ENCODE measurements at places on chromosomes 1 and 21.
A peak's percentile ranks its signal among the peaks of the same experiment; 100 is the strongest.

DNA sequence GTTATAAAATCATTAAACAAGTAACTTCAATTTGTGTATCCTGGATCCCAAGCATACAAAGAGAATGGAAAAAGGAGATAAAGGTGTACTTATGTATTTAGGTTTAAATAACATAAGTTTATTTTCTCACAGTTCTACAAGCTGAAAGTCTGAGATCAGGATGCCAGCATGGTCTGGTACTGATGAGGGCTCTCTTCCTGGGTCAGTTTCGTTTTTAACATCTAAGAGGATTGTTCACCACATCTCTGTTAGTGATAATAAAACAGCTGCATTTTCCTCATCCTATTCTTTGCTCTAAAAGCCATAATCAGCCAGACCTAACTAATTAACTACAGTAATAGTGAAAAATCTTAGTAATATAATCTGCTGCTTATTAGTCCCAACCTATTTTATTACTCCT is 5.2 kb downstream of the EGLN1 start:
- no peak for DNase-seq

DNA sequence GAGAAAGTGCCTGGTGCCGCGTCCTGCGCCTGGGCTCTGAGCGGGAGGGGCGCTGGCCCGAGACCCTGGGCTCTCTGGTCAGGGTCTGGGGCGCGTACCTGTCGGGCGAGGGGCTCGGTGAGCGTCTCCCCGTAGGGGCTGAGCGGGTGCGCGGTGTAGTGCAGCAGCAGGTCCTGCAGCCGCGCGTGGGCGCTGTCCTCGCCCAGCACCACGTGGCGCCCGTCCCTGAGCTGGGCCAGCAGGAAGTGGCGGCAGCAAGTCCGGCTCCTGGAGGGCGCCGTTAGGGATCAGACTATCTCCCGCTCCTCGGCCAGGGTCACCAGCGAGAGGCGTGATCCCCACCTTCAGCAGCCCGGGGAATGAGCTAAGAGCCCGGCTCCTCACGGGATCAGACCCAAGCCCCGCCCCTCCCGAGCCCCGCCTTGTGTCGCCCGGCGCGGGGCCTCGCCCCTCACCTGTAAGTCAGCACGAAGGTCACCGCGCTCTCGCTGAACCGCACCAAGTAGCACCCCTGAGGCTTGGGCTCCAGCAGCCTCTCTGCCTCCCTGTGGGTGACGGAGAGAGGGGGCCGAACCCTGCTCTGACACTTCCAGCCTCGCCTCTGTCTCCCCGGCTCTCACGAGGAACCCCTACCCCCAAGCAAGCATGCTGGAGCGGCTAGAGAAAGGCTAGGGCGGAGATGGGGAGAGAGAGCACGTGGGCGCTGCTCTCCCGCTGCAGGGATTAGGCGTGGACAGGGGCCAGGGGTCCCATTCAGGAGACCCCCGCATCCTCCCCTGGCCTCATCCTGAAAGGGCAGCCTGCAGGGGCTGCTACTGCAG is 2.7 kb downstream of the SH2D2A start:
- DNase-seq: peak; percentile 79

- peak; percentile 90 for DNase-seq
Observed at GRCh38 chr1:160607011-160607671, 27.8 kb upstream of the CD84 start.

- no peak for DNase-seq
Observed at GRCh38 chr21:18157406-18157805, 87.2 kb upstream of the CHODL start.

- DNase-seq: no peak
Observed at GRCh38 chr1:183291216-183291762, 105.2 kb downstream of the LAMC2 start.

DNA sequence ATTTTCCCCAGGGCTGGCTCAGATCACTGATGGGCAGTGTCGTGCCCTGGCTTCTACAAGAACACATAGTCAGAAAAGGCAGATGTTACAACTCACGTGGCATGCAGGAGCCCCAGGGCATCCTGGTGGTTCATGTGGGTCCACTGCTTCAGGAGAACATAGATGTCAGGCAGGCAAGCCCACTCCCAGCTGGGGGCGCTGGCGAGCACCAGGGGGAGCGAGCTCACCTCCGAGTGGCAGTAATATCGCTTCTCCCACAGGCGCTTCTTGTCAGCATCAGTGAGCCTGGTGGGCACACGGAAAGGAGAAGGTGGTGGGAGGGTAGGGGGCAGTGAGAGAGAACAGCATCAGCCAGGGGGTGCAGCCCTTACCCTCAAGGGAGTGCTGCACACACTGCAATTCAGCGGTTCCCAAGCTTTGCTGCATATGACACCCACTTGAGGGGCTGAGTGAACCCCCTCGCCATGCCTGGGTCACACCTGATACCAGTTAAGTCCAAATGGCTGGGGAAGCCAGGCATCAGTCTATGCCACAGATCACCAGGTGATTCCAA is 34.3 kb upstream of the PPP1R15B start:
- peak; percentile 29 for DNase-seq

GRCh38 chr1:239717097-239717917 is 330.9 kb downstream of the CHRM3 start:
- no peak for DNase-seq

GRCh38 chr1:213136190-213136917 is 85.3 kb downstream of the RPS6KC1 start:
- DNase-seq: no peak

DNA sequence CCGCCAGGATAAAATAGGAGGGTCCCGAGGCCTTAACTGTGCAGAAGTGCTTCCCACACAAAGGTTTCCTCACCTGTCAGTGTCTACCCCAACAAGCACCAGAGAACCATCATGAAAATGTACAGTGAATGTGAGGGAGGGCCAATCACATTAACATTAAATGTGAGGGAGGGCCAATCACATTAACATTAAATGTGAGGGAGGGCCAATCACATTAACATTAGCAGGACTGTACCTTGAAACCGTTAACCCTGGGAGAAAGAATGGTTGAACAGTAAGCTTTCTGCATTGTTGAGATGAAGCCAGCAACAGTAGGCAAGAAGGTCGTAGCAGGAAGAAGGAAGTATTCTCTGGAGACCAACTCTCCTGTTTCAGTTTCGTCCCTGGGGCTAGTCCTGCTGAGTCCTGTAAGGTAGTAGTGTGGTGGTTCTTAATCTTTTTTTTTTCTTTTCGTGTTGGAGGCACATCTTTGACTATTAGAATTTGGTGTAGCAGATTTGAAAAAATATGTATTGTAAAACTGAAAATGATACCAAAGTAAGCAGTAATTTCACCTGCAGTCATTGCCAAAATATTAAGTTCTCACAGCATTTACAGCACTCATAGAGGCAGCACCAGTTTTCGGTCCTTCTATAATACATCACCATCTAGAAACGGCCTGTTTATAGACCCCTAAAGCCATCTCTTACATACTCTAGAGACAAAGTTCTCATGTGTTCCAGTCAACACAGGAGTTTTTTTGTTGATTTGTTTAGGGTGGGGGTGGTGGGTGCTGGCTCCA is 98.6 kb upstream of the PPP2R5A start:
- DNase-seq: peak; percentile 43

DNA sequence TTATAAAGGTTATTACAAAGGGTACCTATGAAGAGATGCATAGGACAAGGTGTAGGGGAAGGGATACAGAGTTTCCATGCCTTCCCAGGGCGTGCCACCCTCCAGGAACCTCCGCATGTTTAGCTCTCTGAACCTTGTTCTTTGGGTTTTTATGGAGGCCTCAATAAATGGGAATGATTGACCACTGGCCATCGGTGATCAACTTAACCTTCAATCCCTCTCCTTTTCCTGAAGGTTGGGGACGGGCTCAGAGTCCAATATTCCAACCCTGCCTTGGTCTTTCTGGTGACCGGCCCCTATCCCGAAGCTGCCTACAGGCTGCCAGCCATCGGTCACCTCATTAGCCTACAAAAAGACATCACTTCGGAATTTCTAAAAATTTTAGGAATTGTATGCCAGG is 11.7 kb downstream of the CD244 start:
- no peak for DNase-seq

GRCh38 chr1:101004670-101005069 is 20.9 kb downstream of the DPH5 start:
- peak; percentile 41 for DNase-seq

DNA sequence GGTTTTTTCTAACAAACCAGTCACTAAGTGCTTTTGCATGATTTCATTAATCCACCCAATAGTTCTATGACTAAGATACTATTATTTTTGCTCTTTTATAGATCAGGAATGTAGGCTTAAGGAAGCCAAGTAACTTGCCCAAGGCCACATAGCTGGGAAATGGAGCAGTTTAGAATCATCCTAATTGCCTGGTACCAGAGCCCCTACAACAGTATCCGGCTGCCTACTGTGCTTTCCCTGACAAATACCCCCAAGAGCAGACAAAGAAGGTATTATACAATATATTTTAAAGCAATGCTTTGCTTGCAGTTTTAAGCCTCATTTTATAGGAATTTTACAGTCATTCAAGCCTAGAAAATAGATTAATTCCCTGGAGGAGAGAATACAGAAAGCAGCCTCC is 45.5 kb upstream of the RASAL2 start:
- no peak for DNase-seq

DNA sequence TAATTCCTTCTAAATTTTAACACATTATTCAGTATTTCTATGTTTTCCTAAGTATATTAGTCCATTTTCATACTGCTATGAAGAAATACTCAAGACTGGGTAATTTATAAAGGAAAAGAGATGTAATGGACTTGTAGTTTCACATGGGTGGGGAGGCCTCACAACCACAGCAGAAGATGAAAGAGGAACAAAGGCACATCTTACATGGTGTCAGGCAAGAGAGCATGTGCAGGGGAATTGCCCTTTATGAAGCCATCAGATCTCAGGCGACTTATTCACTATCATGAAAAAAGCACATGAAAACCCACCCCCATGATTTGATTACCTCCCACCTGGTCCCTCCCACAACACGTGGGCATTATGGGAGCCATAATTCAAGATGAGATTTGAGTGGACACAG is 15.6 kb downstream of the GBP5 start:
- DNase-seq: peak; percentile 58

DNA sequence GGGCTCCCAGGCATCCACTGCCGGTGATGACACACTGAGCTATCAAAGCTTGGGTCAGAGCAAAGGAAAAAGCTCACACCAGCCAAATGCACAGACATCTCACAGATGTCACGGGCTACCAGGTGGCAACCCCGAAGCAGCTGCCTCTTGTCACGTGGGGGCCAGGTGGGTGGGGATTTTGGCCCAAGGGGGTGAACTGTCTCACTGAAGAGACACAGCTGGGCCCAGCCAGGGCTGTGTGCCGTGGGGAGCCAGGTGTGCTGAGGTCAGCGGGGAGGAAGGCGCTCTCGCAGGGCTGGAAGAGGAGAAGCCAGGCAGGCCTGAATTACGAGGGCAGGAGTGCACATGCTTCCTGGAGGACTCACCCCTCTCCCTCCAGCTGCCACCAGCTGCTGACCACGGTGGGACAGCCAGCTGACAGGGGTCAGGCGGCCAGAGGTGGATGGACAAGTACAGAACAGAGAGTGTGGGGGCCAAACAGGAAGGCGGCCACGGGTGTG is 32.4 kb downstream of the KCNN3 start:
- DNase-seq: no peak

GRCh38 chr1:23528250-23528978 is 2.6 kb downstream of the E2F2 start:
- DNase-seq: peak; percentile 97

GRCh38 chr21:33078907-33079582 is 9.1 kb downstream of the OLIG1 start:
- DNase-seq: peak; percentile 60

DNA sequence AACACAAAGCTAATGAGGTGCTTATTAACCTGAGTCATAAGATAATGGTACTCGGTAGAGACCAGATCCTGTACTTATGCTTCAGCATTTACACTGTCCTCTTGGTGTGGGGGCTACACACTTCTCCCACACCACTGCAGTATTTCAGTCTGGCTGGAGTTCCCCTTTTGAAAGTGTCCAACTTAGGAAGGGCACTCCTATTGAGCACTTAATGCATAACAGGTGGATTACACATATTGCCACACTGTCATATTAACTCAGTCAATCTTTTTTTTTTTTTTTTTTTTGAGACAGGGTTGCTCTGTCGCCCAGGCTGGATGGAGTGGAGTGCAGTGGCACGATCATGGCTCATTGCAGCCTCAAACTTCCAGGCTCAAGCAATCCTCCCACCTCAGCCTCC is 1.5 kb downstream of the GPATCH4 start:
- DNase-seq: peak; percentile 66

GRCh38 chr1:247212012-247212411 is 40.2 kb upstream of the ZNF124 start:
- no peak for DNase-seq

DNA sequence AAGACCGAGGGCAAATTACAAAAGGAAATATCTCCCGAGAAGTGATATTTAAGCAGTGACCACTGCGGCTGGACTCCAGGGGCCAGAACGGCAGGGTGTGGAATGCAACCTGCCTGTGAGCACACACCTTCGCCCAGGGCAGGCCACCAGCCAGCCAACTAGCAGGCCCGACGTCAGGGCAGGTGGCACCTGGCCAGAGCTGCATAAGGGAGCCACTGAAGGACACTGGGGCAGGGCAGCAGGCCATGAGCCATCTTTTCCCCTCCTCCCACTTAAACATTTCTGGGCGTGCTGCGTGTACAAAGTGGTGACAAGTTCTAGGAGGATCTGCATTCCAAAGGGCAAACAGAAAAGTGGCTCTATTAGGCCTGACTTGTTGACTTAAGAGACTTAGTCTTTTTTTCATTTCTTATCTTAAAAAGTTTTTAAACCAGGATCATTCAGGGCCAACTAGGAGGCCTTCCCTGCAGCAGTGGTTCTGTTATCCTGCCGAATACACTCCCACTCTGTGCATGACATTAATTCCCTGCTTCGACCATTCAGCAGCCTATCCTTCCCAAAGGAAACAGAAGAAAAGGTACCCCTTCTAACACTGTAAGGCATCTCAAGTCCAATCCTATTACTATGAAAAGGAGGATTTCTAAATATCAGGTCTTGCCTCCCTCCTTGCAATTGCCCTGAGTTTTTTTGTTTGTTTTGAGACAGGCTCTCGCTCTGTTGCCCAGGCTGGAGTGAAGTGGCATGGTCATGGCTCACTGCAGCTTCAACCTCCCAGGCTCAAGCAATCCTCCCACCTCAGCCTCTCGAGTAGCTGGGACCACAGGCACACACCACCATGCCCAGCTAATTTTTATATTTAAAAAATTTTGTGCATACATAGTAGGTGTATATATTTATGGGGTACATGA is 96.3 kb downstream of the BCAR3 start:
- DNase-seq: no peak

DNA sequence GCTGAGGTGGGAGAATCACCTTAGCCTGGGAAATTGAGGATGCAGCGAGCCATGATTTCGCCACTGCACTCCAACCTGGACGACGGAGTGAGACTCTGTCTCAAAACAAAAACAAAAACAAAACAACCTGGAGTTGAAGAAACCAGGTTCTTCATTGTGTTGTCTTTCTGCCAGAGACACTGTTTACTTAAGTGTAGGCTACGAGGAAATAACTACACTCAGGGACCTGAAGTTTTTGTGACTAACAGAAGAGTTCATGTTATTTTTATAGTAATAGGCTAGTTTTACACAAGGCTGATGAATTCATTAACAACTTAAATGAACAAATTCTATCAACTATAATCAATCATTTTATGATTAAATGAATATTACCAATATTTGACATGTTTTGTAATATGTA is 98.5 kb upstream of the MPC2 start:
- DNase-seq: no peak

GRCh38 chr1:33327587-33328325 is 6.9 kb upstream of the A3GALT2 start:
- peak; percentile 26 for DNase-seq

GRCh38 chr1:164648636-164649035 is 89.7 kb downstream of the PBX1 start:
- DNase-seq: no peak

GRCh38 chr1:161962091-161962887 is 61.4 kb downstream of the OLFML2B start:
- DNase-seq: no peak
